CD8-positive, alpha-beta memory T cell (primary cell): ENCODE measurements at places on chromosomes 1 and 21.

GRCh38 chr1:47219001-47219400 is 13.0 kb downstream of the TAL1 start:
- DNase-seq, result no peak

DNA sequence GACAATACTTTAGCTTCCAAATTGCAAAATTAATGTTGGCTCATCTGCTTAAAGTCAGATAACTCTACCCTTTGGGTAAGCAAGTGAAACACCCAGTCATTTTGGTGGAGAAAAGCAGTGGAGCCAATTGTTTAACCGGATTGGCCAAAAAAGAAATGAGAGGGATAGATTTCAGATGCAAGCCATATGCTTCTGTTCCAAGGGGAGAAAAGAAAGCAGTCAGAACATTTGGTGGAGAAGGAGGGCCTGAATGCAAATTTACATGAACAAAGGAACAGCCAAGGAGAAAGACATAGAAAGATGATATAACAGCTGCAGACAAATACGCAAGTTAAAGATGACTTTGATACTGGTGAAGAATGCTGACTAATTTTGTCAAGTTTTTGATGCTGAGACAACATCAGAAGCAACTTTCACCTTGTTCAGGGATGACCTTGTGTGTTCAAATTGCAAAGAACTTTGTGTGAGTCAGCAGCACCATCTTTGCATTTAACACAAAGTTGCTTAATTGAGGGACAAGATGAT is 173.1 kb downstream of the TGFB2 start:
- DNase-seq, result no peak

DNA sequence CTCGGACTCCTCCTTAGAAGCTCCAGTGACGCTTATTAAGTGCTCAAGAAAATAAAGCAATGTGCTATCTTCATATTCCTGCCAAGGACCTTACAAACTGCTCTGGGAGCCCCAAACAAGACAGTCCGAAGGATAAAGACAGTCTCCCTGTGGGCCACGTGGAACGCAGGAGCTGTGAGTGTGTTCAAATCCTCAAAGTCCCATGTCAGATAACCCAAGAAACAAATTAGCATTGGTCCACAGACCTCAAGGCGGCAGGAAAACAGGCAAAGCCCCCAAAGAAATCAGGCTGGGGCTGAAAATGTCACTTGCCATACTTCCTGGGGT is 3.0 kb upstream of the NAV1 start:
- no peak for DNase-seq

DNA sequence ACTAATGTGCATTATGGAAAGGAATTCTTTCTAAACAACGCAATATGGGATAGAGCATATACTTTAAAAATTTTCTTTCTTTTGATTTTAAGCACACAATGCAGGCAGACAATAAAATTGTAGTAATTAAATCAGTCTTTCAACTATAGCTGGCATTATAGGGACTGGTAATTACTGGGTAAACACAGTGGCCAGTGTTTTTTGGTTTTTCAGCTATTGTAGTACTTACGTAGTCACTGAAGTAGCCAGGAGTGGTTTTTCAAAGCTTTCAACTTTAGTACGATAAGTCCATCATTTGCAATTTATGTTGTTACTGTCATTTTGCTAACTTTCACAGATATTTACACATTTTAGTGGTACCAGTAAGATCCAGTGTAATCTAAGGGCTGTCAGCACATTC is 50.6 kb downstream of the RAB3GAP2 start:
- no peak for DNase-seq

- DNase-seq, result no peak
Observed at GRCh38 chr1:187922255-187922654, 1093.5 kb downstream of the PLA2G4A start.

- DNase-seq, result no peak
Observed at GRCh38 chr1:98693385-98693784, 31.9 kb downstream of the SNX7 start.

- no peak for DNase-seq
Observed at GRCh38 chr1:155130272-155131006, 2.8 kb downstream of the EFNA1 start.

GRCh38 chr1:225996946-225997545 is 2.1 kb downstream of the SDE2 start:
- DNase-seq, result no peak

DNA sequence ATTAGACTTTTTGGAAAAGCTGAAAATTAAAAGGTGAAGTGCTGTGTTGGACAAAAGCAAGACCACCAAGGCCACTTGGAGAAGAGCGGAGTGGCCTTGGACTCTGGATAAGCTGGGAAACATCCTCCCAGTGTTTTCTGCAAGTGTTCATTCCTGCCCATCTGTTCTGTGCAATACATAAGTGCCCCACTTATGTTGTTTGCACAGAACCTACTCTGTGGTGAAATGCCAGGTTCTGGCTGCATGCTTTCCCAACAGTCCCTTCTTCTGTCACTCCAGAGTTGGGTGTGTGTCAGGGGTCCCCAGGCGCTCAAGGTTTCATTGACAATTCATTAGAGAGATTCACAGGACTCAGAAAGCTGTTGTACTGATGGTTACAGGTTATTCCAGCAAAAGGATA is 30.3 kb downstream of the NHLH2 start:
- no peak for DNase-seq

GRCh38 chr21:43815107-43815613 is 25.8 kb downstream of the RRP1 start:
- DNase-seq, result no peak

DNA sequence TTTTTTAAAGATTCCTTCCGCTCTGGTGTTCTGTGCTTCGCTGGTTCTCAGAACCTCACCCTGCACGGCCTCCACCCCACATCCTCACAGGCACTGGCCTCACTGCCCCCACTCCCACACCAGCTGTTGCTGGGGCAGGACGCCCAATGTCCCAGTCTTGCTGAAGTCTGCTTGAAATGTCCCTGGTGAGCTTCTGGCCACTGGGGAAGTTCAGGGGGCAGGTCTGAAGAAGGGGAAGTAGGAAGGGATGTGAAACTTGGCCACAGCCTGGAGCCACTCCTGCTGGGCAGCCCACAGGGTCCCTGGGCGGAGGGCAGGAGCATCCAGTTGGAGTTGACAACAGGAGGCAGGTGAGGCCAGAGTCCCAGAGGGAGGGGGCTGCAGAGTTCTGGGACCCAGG is at the start of gene C1QA:
Gene C1QA, plus strand, starts transcription at position 276 of the 400 bp plus-strand sequence. CDS start 989 bp downstream, outside the sequence.
- DNase-seq, result no peak

DNA sequence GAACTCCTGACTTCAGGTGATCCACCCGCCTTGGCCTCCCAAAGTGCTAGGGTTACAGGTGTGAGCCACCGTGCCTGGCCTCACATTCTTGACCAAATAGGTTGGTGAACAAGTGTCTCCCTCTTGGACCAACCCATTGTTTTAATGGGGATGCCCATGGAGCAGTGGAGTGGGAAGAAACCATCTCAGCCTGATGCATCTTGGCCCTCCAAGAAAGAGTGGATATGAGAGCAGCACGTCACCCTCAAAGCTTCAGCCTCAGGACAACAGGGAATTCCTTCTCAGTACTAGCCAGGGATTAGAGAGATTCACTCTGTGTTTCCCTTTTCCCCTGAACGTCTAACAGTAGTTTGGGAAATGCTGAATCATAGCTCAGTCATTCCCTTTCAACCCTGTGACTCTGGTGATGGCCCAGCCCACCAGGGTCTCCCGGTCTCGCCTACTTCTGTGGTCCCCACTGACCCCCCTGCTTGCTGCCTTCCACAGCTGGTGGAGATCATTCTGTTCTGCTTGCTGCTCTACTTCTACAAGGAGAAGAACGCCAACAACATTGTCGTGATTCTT is 37.4 kb downstream of the NIPAL3 start:
- DNase-seq, result no peak

GRCh38 chr1:232767305-232768074 is 37.7 kb upstream of the MAP10 start:
- DNase-seq, result no peak

DNA sequence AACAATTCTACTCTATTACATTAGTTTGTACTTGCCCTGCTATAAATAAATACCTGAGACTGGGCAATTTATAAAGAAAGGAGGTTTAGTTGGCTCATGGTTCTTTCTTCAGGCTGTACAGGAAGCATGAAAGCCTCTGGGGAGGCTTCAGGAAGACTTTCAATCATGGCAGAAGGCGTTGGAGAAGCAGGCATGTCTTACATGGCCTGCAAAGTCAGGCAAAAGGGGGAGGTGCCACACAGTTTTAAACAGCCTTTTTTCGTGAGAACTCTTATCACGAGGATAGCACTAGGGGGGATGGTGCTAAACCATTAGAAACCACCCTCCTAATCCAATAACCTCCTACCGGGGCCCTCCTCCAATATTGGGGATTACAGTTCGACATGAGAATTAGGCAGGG is 102.9 kb downstream of the DYRK1A start:
- DNase-seq, result no peak

DNA sequence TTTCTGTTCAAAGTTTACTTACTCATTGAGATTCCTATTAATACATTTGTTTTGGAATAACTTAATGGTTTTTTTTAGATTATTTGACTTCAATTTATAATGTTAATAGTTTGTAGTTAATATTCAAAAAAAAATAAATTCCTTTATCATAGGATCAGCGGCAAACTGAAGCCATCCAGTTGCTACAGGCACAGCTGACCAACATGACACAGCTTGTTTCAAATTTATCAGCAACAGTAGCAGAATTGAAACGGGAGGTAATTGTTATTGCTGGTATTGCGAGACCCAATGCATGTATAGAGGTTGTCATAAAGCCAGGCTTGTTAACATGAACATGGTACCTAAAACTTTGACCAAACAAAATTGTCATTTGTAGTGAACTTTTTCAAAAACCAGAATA is 59.0 kb upstream of the FASLG start:
- no peak for DNase-seq

DNA sequence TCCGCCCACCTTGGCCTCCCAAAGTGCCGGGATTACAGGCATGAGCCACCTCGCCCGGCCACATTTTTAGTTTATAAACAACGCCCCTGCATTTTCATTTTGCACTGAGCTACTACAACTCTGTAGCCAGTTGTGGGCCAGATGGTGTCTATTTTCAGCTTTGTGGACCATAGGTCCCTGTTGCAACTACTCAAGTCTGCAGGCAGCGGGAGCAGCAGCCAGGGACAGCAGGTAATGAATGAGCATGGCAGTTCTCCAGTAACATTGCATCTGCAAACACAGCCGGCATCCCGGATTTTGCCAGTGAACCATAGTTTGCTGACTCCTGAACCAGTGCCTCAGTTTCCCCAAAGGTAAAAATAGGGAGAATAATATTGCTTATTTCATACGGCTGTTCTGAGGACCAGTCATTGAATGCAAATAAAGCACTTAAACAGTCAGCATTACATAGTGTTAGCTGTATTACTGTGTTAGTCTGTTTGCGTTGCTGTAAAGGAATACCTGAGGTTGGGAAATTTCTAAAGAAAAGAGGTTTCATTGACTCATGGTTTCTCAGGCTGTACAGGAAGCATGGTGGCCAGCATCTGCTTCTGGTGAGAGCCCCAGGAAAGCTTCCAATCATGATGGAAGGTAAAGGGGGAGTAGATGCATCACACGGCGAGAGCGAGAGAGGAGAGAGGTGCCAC is 65.5 kb upstream of the SLC45A1 start:
- no peak for DNase-seq

DNA sequence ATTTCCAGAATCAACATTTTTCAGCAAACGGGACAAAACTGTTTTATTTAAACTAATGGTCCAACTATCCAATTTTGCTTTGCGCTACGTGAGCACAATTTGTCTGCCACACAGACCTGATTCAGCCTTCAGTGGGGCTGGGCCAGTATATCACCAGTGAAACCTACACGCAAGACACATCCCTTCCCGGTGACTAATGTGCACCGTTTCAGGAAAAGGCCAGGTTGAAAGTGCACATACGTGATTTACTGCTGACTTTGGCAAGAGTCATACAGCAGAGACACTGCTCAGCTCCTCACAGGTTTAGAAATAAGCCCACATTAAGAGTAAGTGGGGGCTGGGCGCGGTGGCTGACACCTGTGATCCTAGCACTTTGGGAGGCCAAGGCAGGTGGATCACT is 5.1 kb upstream of the TMEM51 start:
- DNase-seq, result no peak

- DNase-seq, result no peak
Observed at GRCh38 chr1:77910116-77910515, 21.7 kb downstream of the NEXN start.

DNA sequence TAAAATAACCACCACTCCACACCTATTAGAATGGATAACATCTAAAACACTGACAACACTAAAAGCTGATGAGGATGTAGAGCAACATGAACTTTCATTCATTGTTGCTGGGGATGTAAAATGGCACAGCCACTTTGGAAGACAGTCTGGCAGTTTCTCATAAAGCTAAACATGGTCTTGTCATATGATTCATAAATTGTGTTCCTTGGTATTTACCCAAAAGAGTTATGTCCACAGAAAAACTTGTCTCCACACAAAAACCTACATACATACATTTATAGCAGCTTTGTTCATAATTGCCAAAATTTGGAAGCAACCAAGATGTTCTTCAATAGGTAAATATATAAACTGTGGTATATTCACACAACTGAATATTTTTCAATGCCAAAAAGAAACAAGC is 16.0 kb upstream of the XCL1 start:
- no peak for DNase-seq

DNA sequence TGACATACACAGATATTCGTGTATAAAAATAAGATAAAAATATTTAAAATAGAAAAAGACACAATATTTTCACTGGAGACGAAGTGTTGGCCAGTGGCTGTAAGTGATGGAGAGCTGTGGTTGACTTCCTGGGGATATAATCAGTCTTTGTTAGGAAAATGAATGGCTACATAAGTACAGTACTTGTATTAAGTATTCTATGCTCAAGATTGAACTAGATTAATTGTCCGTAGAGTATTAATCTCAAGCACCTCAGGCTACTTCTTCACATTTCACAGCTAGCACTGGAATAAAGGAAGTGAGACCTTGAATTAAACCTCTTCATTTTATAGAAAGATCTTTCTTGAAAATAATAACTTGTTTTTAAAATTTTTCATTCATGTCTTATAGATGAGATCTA is 39.0 kb upstream of the RGS5 start:
- no peak for DNase-seq

DNA sequence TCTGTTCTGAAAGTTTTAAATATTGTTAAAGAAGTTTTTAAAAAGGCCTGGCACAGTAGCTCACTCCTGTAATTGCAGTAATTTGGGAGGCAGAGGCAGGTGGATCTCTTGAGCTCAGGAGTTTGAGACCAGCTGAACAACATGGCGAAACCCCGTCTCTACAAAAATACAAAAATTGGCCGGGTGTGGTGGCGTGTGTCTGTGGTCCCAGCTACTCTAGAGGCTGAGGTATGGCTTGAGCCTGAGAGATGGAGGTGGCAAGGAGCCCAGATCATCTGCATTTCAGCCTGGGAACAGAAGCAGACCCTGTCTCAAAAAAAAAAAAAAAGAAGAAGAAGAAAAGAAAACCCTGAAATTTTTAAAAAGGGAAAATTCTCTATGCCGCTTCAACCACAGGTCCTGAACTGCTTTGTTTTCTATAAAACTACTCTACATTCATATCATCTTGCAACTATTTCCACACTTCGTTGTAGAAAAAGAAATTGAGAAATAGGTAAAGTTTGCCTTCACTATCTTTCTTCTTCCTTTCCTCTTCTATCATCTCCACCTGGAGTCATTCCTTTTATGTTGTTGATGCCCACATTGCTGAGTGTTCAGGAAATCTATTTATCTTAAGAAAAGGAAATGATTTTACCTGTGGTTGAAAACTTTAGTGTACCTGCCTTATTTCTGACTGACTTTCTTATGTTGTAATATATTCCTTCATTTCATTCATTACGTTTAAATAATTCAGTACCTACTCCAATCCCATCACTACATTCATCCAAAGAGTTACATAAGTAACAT is 1.7 kb downstream of the ATP6V1G3 start:
- no peak for DNase-seq

GRCh38 chr1:244962130-244962529 is 97.8 kb upstream of the HNRNPU start:
- DNase-seq, result no peak
